ENCODE measurements at places on chromosomes 7 and 10.

DNA sequence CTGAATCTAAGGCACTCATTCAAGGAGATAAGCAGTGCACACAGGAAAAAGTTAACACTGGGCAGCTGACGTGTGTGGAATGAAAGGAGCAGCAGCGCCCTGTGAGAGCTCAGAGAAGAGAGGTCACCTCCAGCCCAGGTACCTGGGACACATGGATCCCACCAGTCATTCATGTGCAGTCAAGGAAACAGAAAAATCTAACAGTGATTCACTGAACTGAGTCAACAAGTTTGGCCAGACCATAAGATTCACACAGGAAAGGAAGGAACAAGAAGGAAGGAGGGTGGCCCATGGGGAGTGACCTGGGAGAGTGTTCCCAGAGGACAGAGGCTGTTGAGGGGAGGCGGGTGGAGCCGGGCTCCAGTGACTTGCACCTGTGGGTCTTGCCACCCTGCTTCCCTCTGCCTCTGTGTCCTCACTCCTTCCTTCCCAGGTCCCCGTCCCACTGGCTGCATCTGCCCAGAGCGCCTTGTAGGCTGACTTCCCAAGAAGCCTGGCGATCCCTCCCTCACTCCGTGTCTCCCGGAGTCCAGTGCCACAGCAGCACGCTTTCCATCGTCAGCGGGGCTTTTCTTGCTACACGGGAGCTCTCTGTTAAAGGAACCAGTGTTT is 27.7 kb downstream of the RNF32 start:
- DNase-seq = no peak

DNA sequence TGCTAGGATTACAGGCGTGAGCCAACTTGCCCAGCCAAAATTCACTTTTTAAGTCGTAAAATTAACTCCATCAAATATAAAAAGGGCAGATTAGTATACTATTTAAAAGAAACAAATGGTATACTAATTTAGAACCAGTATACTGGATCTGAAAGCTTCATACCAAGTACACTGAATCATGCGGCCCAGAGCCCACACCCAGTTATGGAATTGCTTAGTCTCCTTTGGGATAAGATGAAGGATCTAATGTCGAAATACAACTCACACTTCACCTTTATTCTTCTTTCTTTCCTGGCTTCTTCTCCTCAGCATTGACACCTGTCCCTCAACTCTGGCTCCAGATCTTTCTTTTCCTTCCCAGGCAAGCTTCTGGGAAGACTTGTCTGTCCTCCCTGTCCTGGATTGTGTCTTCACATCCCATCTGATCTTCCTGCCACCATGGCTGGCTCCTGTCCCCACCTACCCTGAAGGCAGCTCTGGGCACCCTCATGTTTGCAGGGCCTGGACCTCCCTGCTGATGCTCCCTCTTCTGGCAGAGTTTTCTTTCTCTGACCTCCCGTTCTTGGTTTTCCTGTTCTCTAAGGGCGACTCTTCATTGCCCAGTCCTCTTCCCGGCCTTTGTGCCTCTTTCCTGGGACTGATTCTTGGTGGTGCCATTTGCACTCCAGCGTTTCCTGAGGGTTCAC is 57.8 kb upstream of the CTBP2 start:
- no peak for DNase-seq

- no peak for DNase-seq
Measured at GRCh38 chr10:110652475-110653118, 8.5 kb downstream of the RBM20 start.

- peak; percentile 80 for DNase-seq
Measured at GRCh38 chr7:111027396-111027795, 63.5 kb upstream of the LRRN3 start.

- no peak for DNase-seq
Measured at GRCh38 chr10:60139798-60140566, 233.6 kb upstream of the CCDC6 start.

DNA sequence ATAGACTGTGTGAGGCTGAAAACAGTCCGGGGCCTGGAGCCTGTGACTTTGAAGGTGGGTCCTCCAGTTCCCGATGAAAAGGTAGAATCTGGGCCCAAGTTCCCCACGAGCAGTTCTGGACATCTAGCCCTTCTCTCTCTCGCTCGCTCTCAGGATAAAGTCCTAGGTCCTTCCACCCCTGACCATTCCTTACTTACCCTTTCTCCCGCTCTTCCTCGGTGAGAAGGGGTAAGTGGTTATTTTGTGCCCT is 713 bp downstream of the IMMP2L start:
- no peak for DNase-seq

GRCh38 chr7:135251496-135252391 is 18.1 kb downstream of the STRA8 start:
- DNase-seq = peak; percentile 4

DNA sequence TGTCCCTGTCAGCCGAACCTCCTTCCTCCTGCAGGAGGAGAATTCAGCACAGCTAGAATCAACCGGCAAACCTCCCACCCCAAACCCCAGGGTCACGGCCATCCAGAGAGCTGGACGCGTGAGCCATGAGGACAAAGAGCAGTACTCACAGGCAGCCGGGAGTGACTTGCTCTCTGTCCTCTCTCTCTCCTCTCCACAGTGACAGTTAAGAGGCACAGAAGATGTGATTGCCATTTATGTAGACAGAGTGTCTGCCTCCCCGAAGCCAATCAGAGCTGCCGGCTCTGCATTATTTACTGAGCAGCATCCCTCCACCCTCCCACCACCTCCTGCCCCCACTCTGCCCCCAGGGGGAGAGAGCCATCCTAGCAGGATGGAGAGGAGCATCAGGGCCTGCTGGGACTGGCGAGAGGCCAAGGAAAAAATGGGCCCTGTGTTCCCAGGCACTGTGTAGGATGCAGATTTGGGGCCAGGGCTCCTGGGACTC is 4.3 kb downstream of the DDC start:
- DNase-seq = no peak

- no peak for DNase-seq
Measured at GRCh38 chr10:117139581-117140524, 1.8 kb upstream of the VAX1 start.

- no peak for DNase-seq
Measured at GRCh38 chr10:67401711-67402110, 294.3 kb downstream of the CTNNA3 start.

DNA sequence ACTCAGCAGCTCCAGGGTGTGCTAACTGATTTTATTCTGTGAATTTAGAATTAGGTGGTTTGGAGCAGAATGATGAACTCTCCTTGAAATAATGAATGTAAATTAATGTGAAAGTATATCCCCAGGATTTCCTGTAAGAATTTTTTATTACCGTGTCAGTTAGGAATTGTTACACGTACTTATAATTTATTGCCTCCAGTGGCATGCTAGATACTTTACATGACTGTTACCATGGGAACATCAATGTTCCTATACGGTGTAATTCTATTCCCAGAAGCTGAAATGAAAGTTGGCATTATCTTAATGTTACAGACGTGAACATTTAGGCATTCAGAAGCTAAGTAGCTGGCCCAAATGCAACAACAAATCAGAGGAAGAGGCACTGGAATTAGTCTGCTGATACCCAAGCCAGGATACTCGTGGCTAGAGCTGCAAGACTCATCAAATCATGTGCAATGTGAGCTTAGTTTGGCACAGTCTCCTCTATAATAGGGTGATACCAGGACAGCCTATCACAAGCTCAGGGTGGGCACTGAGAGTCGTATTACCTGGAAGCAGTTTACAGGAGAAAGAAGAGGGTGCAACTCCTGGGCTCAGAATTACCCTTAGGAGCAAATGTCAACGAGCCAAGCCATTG is 30.0 kb upstream of the PRKAR2B start:
- no peak for DNase-seq

GRCh38 chr7:94632338-94633013 is 23.5 kb downstream of the SGCE start:
- DNase-seq = peak; percentile 29

GRCh38 chr10:117663750-117664149 is 121.2 kb downstream of the EMX2 start:
- peak; percentile 67 for DNase-seq

Measured in activated CD4-positive, alpha-beta T cell treated with anti-CD3 and anti-CD28 coated beads, Interleukin-2, Interleukin-6, amounts not matched to agents 100 ng/mL and 50 ng/mL, durations not matched to agents 16 hours and 8 hours (primary cell).